ENCODE measurements at places on chromosomes 11 and 22.
A peak's percentile ranks its signal among the peaks of the same experiment; 100 is the strongest.

DNA sequence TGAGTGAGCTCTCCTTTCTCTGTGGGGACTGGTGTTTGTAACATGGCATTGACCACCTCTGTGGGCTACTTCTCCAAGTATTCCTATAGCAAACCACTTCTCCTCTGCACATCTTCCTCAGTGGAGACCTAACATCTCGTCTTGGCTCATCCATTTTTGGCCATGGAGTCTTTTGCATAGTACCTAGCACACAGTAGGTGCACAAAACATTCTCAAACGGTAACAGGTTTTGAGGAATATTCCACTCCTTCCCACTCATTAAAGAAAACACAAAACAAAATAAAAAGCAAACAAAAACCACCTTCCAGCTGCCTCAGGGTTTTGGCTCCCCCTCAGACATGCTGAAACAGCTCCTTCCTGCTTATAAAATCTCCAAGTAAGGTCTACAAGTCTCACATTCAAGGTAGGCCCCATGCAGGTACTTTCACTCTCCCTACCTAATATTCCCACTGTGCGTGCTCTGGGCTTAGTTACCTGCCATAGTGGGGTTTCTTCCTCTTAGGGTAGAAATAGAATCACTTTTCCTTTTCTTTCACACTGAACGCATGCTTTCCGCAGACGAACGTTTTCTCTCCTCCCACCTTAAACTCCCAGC, 132.4 kb downstream of the RBFOX2 start:
- no peak for DNase-seq

DNA sequence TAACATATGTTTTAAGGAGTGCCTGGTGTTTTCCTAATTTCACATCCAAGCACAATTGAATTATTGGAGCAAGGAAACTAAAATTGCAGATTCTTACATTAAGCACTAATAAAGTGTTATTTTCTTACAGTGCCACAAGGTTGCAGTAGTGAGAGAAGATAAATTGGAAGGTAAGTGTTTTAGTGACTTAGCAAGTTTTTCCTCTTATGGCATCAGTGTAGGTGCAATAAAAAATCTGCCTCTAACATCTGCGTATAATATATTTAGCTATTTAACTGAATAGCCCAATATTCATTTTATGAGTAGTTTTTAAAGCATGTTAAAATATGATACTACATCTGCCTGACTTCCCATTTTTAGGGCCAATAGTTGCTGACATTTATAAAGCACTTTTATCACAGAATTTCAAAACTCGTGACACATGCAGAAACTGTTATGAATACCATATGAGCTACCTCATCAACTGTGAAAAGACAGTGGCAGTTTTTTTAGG, 19.0 kb downstream of the POLD3 start:
- DNase-seq: no peak

DNA sequence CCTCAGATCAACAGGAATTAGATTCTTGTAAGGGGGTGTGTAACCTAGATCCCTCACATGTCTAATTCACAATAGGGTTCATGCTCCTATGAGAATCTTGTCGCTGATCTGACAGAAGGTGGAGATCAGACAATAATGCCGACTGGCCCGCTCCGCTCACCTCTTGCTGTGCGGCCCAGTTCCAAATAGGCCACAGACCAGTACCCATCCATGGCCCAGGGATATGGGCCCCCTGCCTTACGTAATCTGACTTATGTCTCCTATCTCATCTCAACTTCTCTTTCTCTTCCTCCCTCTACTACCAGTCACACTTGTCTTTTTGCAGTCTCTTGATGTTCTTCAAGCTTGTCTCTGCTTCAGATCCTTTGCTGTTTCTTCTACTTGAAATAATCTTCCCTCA, 70.0 kb downstream of the CWF19L2 start:
- no peak for DNase-seq

DNA sequence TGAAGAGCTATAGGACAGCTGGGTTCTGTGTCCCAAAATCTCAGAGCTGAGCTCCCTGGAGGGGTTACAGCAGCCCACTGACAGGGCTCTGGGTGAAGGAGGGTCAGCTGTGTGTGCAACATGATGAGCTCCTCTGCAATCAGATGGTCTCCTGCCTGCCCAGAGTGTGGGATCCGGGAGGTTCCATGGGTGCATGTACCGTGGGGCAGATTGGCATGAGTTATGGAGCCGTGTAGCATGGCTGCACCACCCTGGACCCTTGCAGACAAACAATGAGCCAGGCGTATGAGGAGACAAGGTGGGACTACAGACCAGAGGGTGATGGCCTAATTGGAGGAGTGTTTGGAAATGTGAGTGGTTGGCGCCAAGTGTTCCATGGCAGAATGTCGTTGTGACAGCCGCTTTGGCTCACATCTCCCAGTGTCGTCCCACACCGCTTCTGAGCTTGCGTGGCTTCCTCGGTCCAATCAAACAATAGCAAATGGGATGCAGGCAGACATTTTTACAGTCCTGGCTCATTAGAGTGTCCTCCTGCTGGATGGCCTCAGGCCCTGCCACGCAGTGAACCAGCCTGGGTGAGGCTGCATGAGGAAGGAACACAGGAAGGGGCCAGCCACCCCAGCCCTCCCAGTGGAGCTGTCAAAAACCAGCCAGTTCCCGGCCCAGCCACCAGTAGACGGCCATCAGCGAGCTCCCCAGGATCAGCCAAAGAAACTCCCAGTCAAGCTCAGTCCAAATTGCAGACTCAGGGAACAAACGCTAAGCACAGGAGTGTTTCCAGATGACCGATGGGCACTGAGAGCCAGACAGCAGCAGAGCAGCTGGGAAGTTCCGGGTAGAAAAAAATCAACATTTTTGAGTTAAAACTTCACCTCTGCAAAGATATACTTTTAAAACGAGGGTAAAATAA, 1066.9 kb downstream of the BRD1 start:
- DNase-seq: no peak

DNA sequence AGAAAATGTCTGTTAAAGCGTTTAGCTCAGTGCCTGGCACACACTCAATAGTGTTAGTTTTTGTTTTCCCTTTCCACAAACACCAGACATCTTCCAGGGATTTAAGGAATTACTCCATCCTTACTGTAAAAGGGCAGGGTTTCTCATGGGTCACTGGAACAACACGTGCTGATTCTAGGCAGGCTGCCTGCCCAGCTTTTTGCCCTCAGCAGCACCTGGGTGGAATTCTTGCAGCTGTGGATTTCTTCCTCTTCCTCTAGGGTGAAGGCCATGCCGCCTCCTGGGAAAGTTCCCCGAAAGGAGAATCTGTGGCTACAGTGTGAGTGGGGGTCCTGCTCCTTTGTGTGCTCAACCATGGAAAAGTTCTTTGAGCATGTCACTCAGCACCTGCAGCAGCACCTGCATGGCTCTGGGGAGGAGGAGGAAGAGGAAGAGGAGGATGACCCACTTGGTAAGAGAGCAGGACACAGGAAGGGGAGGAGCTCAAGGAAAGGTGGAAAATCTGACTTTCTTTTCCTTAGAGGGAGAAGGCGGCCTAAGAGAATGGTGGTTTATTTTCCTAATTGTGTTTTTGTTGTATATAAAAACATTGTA, 5.4 kb downstream of the HINFP start:
- DNase-seq: no peak

DNA sequence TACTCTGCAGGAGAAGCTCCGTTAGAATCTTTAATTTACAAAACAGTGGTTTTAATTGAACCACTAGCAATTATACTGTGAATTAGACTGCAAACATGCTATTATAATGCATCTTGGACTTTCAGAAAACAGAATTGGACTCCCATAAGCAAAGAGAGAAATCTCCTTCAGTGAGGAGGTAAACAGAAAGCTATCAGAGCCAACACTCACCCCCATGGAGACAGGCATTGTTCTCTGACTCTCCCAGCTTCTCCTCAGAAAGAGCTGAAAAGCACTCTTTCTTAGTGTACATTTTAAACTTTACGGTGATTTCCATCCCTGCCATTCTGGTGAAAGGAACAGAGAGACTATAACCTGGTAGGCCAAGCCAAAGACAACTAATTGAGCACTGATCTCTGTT, 176.9 kb downstream of the GRIA4 start:
- DNase-seq: no peak

DNA sequence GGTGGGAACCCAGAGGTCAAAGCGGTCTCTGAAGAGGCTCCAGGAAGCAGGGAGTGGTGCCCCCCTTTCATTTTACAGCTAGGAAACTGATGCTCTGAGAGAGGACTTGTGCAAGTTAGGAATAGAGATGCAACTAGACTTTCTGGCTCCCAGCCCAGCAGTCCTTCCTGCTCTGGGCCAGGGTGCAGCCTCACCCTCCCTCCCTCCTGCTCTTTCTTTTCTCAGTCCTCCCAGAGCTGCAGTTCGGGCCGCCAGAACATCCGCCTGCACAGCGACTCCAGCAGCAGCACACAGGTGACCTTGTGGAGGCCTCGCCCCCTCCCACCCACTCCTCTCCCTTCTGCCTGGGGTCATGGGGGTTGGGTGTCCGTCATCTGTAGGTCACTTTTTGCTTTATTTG, 51.5 kb downstream of the LHFPL7 start:
- no peak for DNase-seq

DNA sequence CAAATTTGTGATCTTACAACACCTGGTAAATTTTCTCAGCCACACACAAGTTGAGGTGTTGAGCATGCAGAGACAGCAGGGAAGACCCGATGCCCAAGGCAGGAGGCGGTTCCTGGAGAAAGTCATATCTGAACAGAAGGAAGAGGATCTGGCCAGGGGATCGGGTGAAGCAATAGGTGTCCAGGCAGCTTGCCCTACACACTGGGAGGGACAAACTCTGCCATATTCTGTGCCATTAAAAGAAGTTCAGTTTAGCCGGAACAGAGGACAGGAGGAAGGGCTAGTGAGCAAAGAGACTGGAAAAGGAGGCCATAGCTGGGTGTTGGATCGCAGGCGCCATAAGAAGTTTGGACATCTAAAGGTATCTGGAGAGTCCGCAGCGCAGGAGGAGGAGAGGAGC, 76.5 kb downstream of the TMPRSS5 start:
- no peak for DNase-seq

DNA sequence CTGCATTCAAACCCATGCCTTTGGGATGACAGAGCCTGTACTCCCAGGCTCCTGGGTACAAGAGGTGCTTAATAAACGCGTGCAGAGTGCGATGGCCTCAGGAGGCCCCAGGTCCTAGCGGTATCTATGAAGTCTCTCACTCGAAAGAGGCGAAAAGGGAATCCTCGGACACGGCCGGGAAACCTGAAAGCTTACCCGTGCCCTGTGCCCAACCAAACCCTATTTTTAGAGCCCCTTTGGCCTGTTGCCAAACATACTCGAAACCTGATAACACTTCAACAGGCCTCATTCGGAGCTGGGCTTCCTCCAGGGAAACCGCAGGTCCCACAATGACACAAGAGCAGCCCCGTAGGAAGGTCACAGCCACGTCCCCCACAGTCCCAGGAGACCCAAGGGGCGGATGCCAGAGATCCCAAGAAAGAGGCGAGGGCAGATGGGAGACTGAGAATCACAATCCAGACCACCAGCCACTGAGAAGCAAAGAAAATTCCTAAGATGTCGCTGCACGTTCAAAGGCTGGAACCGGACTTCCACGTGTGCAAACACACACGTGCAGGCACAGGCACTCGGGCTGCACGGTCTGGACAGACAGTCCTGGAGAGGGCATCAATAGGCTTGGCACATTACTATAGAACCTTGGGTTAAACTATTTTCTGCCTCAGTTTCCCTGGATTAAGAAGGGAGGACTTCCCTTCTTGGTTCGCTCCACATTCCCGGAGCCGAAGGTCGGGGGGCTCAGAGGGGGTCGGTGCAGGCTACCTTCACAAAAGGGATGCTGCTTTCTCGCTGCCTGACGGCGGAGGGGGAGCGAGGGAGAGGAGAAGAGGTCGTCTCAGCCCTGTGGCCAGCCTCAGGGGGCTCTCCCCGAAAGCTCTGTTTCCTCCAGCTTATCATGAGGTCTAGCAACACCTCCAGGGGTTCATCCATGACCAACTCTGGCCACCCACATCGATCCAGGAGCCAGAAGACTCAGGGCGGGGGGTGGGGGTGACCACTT, 8.2 kb downstream of the PDGFB start:
- DNase-seq: peak; percentile 83

- no peak for DNase-seq
Measured at GRCh38 chr11:13836666-13837065, 125.9 kb upstream of the SPON1 start.

GRCh38 chr11:24386546-24387397, 110.1 kb upstream of the LUZP2 start:
- DNase-seq: peak; percentile 88

DNA sequence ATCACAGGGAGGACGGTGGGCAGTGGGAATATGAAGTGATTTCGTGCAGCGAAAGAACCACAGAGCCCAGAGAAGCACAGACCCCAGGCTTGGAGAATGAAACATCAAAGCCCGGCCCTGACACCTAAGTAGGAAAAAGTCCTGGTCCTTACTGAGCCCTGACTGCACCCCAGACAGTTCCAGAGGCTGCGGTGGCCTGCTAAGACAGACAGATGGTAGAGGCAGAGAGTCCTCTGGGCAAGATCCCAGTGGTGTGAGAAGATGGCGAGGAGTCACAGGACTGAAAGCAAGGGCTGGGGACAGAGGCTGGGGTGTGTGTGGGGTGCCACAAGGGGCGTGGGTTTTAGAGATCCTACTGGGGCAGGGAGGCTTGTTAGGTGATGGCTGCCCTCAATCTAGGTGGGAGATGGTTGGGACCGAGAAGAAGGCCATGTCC, 3.7 kb downstream of the CBX6 start:
- no peak for DNase-seq

- DNase-seq: no peak
Measured at GRCh38 chr11:9629064-9629463, 34.8 kb upstream of the SWAP70 start.

DNA sequence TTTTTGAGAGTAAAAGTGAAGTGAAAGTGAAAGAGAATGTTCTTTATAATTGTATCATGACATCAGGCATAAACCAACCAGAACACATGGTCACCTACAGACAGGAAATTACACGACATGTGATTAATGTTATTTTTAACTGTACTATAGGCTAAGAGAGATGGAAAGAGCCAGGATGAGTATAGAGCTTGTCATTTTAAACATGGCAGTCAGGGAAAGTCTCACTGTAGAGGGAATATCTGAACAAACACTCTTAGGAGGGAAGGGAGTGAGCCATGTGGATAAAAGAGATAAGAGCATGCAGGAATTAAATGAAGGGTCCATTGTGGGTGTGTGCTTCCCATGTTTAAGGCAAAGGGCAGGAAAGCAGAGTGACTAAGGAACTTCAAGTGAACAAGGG, 599.1 kb upstream of the FAT3 start:
- no peak for DNase-seq

DNA sequence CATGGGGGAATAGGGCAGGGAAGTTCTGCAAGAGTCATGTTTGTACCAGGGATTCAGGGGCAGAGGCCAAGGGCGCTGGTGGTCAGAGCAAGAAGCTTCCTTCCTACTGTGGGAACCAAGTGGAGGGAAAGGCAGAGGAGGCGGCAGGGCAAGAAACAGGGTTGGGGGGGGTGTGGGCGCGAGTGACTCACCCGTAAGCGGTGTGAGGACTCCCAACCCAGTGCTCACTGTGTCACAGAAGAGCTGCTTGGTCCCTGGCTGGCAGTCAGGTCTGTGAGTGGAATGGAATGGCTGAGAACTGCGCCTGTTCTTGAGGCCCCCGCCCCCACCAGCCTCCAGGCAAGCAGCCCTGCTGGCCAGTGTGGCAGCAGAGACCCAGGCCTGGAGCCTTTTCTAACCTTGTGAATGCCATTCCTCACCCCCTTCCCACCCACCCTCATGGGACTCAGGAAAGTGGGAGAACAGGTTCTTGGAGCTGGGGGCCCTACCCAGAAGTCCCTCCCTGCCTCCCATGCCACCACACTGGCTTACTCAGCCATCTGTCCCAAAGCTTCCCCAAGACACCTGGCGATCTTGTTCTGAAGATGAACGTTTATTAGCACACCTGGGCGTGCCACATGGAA, 4.7 kb downstream of the LRRC10B start:
- DNase-seq: peak; percentile 34

GRCh38 chr11:47305734-47306483, 36.0 kb downstream of the MADD start:
- DNase-seq: no peak

Measured in NCI-H345 (cell line).